ENCODE measurements at places on chromosomes 12 and 14.

DNA sequence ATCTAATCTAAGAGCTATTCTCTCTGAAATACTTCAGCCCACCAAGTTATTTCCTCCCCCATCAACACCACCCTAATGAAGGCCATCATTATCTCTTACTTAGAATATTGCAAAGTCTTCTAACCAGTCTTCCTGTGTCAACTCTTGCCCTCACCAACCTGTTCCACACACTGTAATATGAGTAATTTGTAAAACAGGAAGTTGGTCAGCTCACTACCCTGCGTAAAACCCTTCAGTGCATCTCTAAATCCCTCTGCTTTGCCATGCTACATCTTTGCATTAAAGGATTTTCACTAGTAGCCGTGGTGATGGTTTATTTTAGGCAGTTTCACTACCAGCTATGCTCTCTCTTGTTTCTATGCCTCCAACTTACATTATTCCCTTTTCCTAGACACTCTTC lies 70.0 kb downstream of the KIF21A start:
- no peak for DNase-seq

DNA sequence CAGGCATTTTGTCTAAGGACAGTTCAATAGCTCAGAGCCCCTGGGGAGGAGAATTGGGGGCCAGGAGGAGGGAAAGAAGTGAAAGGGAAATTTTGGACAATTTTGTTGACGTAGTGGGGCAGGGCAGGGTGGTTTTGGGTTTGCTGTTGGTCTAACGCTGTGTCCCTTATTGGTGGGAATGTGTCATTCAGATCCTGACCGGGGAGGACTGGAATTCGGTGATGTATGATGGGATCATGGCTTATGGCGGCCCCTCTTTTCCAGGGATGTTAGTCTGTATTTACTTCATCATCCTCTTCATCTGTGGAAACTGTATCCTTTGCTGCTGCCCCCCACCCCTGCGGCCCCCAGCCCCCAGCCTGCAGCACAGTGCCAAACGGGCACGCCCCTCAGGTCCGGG lies 212.1 kb upstream of the FKBP4 start:
- DNase-seq = no peak

GRCh38 chr12:111010061-111010460 lies 89.7 kb upstream of the MYL2 start:
- no peak for DNase-seq

GRCh38 chr12:20342111-20342510 lies 26.2 kb upstream of the PDE3A start:
- DNase-seq = no peak

GRCh38 chr12:5923751-5924150 lies 21.3 kb downstream of the ANO2 start:
- DNase-seq = no peak

- no peak for DNase-seq
These were observed 168.2 kb downstream of the AKAP6 start for GRCh38 chr14:32497248-32497647.

DNA sequence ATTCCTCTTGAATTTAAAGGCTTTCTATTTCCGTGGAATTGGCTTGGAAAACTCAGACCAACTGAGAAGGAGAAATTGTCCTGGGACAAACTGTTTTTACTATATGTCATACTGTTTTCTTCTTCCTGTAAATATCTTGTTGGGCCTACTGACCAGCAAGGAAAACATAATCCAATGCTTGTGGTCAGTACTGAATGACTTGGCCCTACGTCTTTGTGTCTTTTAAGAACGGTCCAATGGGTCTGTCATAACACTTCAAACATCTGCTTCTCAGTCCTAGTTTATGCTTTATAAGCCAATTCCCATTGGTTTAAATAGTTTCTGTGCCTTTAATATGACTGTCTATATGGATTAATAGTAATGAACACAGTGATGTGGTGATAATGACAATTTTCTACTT lies 248.5 kb upstream of the DDHD1 start:
- DNase-seq = no peak

GRCh38 chr14:61751475-61751989 lies 10.7 kb upstream of the SNAPC1 start:
- no peak for DNase-seq
